ENCODE measurements at places on chromosomes 2 and 18.

DNA sequence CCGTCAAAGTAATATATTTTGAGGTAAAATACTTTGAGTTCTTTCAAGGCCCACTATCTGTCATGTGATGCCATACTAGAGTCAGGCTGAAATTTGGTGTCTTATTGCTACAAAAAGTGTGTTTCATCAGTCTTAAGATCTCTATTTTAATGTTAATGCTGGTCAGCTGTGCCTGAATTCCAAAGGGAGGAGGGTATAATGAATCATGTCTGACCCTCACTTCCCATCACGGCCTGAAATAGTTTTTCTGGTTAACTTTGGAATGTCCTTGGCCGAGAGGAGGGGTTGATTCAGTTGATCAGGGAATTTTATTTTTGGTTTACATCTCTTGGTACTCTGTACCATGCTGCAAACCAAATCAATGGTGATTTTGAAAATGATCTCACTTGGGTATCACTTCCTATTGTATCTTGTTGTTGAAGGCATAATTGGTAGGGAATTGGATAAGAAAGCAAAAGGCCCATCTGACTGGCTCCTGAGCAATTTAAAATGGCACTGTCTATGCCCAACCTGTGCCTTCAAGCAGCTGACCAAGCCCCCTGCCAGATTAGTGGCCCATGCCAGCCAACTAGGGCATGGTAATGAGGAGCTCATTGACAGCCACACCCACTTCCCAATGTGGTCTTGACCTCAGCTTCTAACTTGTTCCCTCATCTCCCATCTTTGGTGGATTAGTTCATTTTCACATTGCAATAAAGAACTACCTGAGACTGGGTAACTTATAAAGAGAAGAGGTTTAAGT, 6.1 kb upstream of the SLC35F5 start:
- no peak for DNase-seq

DNA sequence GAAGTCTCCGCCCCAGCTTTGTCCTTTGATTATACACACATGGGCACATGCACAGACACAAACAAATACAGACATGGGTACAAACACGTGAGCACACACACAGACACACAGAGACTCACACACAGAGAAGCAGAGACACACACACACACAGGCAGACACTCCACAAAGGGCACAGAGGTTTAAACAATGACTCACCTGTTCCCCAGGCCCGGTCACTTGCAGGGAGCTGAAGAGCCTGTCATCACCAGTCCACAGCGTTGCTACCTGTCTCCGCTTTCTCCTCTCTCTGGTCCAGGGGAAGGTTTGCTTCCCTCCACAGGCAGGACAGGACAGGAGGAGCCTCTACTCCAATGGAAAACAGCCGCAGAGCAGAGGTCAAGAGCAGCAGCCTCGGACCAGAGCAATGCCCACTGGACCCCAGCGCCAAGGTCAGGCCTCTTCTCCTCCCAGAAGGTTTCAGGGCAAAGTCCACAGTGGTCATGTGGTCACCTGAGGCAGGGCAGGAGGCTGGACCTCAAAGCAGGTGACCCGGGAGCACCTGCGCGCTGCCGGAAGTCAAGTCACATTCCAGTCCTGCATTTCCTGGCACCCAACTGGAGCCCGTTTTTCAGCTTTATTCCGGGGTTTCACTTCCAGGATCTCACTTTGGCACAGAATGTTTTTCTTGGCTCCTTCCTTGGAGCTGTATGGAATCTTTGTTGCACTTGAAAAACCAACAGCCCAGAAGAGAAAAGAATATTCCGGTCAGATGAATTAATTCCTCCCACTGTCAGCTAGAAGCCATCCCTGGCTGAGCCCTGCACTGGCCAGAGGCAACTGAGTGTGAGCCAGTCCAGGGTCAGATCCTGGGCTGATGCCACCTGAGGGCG, at the start of gene RAB17:
Gene RAB17, minus strand, starts transcription at position 463 of the 869 bp plus-strand sequence. CDS start 4,580 bp downstream, outside the sequence.
- DNase-seq, result no peak

DNA sequence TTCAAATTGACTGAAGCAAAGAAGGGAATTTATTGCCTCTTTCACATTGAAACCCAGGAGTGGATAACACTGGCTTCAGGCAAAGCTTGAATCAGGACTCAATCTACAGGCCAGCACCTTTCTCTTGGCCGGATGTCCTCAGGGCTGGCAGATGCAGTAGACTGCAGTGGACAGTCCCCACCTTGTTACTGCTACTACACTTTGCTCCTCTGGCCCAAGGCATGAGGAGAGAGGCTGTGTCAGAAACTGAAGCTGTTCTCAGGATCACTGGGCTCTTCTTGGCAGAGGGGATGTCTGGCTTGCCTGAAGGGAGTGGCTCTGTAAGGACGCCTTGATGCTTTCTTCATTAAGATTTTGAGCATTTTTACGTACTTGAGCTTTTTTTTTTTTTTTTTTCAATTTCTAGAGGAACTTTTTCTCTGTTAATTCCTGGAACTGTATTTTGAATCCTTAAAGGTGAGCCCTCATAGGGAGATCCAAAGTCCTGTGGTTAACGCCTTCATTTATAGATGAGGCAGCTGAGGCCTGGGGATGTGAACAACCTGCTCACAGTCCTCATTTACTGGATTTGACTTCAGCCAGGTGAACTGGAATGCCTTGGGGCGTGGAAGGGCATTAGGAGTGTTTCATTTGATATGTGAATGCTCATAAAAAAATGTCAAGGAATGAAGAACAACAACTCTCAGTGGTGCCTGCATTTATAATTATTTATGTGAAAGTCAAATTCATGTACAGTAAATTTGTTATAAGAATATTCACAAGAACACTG, 36.6 kb downstream of the CASP10 start:
- no peak for DNase-seq

GRCh38 chr2:6309415-6310255, 556.1 kb downstream of the CMPK2 start:
- no peak for DNase-seq

GRCh38 chr18:48228841-48229240, 180.3 kb downstream of the ZBTB7C start:
- DNase-seq, result no peak

- no peak for DNase-seq
Measured at GRCh38 chr18:3688690-3689089, 238.7 kb downstream of the TGIF1 start.

GRCh38 chr2:14137643-14138042, 494.9 kb upstream of the LRATD1 start:
- DNase-seq, result no peak

GRCh38 chr18:79123948-79124347, 54.8 kb downstream of the ATP9B start:
- DNase-seq, result no peak

DNA sequence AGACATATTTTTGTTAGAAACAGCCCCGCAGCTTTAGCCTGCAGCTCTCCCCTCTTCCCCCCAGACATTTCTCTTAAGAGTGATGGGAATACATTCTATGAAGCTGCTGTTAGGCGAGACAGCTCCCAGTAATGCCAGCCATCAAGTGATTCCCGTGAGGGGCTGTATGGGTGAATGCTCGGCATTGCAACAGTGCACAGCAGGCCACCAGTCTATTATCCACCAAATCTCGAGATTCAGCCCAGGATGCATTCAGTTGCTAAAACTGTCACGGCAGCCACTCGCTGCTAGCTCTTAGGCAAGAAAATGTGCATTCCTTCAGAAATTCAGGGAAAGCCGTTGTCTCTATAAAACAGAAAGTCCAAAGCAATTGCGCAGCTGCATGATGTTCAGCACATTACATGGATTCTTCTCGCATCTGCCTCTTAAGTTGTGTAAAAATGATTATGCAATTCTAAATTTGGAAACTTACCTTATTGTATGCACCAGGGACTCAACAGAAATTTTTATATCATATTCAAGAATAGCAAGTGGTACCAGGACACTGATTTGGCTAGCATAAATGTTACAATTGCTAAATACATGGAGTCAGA, 211.3 kb upstream of the ARL4C start:
- no peak for DNase-seq

DNA sequence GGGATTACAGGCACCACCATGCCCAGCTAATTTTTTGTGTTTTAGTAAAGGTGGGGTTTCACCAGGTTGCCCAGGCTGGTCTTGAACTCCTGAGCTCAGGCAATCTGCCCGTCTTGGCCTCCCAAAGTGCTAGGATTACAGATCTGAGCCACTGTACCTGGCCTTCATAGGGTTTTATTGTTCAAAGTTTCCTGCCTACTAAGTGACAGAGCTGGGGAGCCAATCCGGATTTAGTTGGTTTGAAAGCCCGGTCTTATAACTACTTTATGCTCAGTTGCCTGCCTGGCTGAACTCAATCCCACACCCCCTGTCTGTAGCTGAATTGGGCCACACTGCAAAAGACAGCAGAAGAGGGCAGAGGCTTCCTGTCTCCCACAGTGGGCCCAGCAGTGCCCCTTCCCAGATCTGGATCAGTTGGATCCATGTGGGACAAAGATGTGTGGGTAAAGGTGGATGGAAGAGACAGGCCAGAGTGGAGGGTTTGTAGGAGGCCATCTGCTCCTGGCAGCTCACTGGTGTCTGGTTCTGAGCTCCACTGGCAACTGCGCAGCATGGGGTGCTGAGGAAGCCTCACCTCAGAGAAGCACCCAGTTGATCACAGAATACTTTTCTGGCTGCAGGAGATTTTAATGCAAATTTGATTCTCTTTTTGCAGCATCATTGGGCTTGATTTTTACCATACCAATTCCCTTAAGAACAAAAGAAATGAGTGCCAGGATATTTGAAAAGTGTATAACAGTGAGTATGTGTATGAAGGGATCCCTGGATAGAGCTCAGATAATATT, 144.9 kb downstream of the DDX1 start:
- no peak for DNase-seq

- peak; percentile 35 for DNase-seq
Measured at GRCh38 chr2:46229134-46230063, 67.8 kb upstream of the EPAS1 start.

- DNase-seq, result no peak
Measured at GRCh38 chr18:53739700-53740099, 484.8 kb downstream of the MBD2 start.

- DNase-seq, result no peak
Measured at GRCh38 chr18:22207021-22207758, 37.8 kb downstream of the GATA6 start.

DNA sequence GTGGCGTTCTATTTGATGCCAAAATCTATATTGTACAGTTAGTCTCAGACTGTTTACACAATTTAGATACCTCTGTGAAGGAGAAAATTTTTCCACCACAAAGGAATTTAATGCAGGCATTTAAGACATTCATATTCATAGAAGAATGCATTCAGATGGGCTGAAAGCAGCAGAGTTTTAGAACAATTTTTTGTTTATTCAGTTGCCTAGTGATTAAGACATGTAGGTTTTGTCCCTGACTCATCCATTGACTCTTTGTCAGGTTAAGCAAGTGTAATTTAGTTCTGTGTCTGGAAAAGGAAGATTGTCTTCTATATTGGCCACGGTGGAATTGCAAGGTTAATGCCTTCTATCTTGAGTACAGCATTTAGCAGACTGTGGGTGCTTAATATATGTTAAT, 515.0 kb downstream of the PARD3B start:
- DNase-seq, result no peak

GRCh38 chr2:27518782-27519113, 22.1 kb downstream of the GCKR start:
- no peak for DNase-seq

DNA sequence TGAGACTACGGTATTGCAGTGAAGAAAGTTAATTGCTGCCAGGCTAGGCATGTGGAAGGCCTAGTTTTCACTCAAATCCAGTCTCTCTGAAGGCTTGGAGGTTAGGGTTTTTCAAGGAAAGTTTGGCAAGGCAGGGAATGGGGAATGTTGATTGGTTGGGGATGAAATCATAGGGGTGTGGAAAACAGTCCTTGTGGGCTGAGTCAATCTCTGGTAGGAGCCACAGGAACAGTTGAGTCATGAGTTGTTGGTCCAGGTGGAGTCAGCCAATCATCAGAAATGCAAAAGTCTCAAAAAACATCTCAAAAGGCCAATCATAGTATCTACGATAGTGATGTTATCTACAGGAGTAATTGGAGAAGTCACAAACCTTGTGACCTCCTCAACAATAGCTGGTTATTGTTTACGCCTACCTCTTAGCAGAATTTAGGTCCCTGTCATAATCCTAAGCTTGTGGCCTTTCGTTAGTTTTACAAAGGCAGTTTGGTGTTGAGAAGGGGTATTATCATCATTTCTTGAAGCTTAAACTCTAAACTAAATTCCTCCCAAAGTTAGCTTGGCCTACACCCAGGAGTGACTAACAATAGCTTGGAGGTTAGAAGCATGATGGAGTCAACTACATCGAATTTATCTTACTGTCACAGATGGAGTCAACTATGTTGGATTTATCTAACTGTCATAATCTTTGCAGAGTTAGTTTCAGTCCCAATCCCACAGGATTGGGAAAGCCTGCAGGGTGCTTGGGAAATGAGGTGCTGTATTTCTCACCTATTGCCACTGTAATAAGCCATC, 33.7 kb upstream of the APCDD1 start:
- DNase-seq, result no peak

DNA sequence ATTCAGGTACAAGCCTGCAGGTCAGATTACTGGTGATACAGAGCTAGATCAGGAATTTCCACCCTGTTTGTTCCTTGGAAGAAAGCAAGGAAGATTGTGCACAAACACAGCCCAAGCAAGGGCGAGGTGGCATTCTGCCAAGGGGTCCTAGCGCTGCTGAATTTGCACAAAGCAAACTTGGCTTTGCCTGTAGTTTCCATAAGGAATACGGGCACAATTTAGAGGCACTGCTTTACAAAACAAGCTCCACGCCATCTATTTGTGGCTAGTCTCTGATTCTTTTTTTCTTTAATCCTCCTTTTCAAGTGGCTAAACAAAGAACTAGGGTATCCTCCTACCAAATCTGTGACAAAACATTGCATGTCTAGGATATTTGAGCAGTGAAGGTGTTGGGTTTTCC, 195.5 kb upstream of the ACVR2A start:
- DNase-seq, result no peak

- no peak for DNase-seq
Measured at GRCh38 chr2:100189387-100189786, 47.0 kb upstream of the AFF3 start.

GRCh38 chr2:10282611-10283105, 20.0 kb upstream of the HPCAL1 start:
- no peak for DNase-seq

DNA sequence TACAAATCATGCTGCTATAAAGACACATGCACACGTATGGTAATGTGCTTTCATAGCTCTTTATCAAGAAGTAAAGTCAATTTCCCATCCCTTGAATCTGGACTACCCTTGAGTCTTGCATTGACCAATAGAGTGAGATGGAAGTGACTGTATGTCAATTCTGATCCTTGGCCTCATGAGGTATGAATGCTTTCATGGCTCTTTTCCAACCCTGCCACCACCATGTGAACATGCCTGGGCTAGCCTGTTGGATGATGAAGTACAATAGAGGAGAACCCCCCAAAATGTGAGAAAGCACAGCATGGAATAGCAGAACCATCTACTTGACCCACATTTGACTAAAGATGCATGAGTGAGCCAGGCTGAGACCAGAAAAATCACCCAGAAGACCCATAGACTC, 237.0 kb downstream of the NYAP2 start:
- DNase-seq, result no peak

- DNase-seq, result no peak
Measured at GRCh38 chr2:70709275-70710037, 58.5 kb downstream of the ADD2 start.

DNA sequence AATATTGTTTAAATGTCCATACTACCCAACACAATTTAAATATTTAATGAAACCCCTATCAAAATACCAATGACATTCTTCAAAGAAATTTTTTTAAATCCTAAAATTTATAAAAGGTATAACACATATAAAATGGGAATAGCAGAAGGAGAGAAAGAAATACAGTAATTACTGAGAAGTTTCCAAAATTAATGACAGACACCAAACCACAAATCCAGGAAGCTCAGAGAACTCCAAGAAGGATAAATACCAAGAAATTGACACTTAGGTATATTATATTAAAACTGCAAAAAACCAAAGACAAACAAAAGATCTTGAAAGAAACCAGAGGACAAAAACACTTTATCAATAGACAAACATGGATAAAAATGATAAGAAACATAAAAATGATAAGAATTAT, 101.1 kb downstream of the MEMO1 start:
- no peak for DNase-seq
